ENCODE measurements at places on chromosomes 4 and X.

- DNase-seq: no peak
These were observed 5.1 kb upstream of the ADAM29 start for GRCh38 chr4:174912919-174913543.

- no peak for DNase-seq
These were observed 28.5 kb downstream of the GBA3 start for GRCh38 chr4:22721204-22721603.

DNA sequence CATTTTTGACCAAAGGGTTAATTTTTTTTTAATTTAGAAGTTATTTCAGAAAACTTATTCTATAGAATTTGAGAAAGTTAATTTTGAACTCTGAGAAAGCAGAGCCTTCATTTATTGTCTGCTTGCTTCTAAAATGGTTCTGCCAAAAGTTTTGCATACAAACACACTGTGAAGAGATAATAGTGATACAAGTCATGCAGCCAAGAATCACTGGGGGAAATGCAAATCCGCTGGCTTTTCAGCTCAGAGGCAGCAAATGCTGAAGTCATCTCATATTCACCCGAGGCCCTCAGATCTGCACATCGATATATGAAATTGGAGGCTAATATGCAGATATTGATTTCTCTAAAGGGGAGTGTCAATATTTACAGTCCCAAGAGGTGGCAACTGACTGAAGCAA is 186.2 kb downstream of the KIT start:
- DNase-seq: no peak

DNA sequence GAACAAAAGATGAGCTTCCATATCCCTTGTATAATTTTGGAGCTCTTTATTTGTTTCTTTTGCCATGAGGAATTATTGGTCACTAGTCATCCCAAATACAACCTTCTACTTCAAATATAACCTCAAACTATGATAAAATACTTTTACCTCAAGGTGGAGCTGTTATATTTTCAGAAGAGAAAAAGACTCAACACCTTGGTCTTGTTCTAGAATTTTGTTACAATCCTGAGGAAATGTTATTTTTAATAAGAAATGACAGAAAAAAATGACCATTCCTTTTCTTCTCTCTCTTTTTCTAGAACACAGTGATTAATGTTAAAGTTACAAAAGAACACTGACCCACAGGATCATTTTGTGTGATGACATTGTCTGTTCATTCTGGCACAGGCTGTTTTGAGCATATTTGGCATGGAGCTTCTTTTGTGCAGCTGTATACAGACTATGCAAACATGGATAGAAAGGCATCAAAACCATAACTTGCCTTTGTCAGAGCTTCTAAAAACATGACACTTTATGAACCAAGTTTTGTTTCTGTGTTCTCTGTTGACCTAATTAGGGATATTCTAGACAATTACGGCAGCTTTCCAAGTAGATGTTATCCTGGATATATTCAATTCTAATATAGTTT is 159.6 kb upstream of the CTSO start:
- DNase-seq: no peak

DNA sequence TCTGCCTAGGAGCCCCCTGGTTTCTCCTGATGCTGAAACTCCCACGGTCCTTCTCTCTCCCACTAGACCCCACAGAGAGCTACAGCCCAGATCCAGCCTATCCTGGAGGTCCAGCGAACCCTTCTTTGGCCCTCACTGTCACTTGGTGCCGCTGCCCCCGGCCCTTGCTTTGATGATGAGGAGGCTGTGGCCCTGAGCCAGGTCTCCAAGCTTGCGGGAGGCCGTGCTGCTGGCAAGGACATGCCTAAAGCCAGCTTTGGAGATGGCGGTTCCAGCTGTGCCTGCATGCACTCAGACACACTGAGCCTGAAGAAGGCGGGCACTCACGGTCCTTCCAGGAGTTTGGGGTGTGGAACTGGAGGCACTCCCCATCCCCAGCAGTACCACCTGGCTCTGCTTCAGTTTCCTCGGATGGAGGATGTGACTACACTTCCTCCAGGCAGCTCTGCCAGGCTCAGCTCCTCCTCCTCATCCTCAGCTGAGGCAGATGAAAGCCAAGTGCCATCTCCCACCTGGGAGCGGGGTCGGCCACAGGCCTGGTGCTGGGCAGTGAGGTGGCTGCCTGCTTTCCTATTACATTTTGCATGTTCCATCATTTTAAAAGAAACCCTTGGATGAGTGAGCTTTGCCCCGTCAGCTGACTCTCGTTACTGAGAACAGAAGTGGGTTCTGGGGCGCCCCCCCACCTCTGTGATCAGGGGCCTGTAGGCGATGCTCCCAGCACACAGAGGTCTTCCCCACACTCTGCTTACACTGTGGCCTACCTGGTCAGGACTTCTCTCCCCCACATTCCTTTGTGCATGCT is 9.0 kb downstream of the TNIP2 start:
- DNase-seq: no peak

DNA sequence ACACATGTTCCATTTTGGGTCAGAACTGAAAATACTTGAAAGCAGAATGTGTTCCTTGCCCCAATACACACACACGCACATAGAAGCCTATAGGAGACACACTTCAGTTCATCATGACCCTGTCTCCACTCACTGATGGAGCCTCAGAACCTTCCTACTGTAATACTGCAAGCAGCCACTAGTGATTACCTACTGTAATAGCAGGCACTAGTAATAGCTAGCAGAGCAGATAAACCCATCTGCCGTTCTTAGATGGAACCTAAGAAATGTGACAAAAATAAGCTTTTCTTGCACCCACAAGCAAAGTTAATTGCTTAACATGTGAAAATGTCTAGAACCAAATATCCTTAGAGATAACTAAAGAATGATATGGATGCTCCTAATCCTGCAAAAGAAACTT is 13.6 kb downstream of the AMTN start:
- DNase-seq: no peak

- no peak for DNase-seq
These were observed 53.0 kb upstream of the GABRA2 start for GRCh38 chr4:46442963-46443362.
